ENCODE measurements at places on chromosomes 16 and 17. TPM values are rescaled to one million over a fixed set of nuclear protein-coding genes. Genes with fewer than 3 reads are reported as not detected.
A peak's percentile ranks its signal among the peaks of the same experiment; 100 is the strongest.

GRCh38 chr17:72336026-72336803 is 215.4 kb downstream of the SOX9 start:
- DNase-seq: no peak

GRCh38 chr17:19317359-19318095 is 45.0 kb downstream of the B9D1 start:
- peak; percentile 91 for DNase-seq

NOXO1 gene
- total RNA-seq: 5.1 TPM

GRCh38 chr16:52498328-52499059 is 48.4 kb downstream of the TOX3 start:
- no peak for DNase-seq

DNA sequence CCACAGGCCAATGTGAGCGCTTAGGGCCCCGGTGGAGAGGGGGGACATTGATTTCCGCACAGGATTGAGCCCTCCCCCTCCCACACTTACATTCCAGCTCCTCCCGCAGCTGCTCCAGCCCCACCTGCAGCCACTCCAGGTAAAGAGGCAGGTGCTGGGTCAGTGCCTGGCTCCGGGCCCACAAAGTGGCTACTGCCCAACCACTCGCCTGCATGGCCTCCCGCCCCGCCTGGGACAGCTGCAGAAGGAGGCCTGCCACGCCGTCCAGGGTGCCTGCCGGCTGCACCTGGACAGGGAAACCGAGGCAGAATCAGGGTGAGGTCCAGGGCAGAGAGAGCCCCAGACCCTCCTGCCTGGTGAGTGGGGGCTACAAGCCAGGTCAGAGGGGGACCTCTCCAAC is 46.3 kb downstream of the RMI2 start:
- peak; percentile 18 for DNase-seq

TBX2 gene
- total RNA-seq: 17.9 TPM

TAC4 gene
- not detected for total RNA-seq

COASY gene
- 33.9 TPM for total RNA-seq

GRCh38 chr17:48587276-48588073 is 2.6 kb downstream of the HOXB3 start:
- no peak for DNase-seq

ACLY gene
- total RNA-seq: 157 TPM

DNA sequence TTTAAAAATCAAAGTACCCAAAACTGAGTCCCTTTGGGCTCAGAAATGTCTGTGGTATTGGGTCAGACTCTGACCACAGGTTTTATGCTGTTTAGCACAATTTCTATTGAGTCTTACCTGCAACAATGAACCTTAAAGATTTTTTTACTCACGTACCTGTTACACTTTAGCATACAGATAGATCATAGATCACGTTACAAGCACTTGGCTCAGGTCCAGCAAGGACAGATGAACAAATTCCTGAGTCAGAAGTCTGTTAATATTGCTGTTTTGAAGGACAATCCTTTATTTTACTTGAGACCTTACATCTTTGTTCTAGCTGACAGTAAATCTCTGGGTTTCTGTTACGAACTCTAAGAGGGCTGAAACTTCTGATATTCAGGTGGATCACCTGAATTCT is 12.8 kb downstream of the SLC7A6OS start:
- DNase-seq: peak; percentile 23

GRCh38 chr16:11410376-11411058 is 65.3 kb downstream of the RMI2 start:
- DNase-seq: no peak

- no peak for DNase-seq
Observed at GRCh38 chr17:43456029-43456428, 27.7 kb upstream of the DHX8 start.

DNA sequence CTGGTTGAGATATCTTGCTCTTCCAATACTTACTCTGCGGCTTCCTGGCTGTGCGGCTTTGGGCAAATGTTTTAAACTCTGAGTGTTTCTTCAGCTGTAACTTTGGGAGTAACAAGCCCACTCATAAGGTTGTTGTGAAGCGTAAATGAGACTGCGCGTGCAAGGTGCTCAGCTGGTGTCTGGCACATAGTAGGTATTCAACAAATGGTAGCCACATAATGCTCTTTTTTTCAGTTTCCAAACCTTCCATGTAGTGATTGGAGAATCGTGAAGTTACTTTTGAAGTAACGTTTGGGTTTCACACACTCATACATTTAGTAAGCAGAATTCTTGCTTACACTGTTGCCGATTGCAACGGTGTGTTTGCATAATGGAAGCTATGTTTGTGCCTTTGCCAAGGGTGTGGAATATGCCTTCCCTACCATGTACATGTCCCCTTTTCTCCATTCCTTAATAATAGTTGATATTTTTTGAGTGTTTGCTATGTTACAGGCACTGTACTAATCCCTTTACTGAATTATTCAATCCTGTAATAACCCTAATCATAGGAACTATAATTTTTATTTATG is 829 bp downstream of the DHRS7B start:
- DNase-seq: no peak

TBC1D3C gene
- not detected for total RNA-seq

DNA sequence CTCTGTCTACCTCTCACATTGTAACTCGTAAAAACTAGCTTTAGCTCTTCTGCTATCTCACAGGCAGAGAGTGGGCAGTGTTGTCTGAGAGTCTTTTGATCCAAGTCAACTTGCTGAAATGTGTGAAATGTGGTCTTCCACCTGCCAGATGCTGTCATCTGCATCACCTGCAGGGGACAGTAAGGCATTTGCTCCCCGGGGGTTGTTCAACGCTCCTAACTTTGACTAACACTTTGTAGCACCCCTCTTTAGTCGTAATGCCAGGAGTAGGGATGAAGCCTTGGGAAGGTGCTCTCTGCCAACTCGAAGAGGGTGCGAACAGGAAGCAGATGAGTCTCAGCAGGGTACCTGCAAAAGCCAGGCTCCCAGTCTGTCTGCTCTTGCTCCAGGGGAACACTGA is 36.1 kb downstream of the SNX11 start:
- DNase-seq: no peak

GRCh38 chr16:6068063-6068462 is 970.5 kb upstream of the EEF2KMT start:
- DNase-seq: no peak

UTS2R gene
- total RNA-seq: not detected

CDH3 gene
- 77.6 TPM for total RNA-seq

FBXO39 gene
- not detected for total RNA-seq

DNA sequence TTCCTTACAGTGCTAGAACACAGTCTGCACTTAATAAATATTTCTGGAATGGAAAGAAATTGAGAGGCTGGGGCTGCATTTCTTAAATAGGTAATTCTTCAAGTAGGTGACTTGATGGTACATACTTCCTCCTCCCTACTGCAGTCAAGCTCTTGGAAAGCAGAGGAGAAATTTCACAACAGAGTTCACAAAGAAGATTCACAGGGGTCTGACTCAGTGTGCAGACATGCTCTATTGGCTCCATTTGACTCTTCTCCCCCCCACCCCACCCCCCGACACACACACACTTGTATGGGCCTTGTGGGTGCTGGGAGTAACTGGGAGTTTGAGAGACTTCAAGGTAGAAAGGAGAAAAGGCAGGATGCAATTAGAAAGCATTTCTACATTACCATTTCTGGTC is 6.2 kb upstream of the MYOCD start:
- no peak for DNase-seq

CCDC200 gene
- not detected for total RNA-seq

KCNH6 gene
- total RNA-seq: 0.33 TPM

GAS7 gene
- 25.9 TPM for total RNA-seq

OTOA gene
- 0.07 TPM for total RNA-seq

STH gene
- not detected for total RNA-seq

RGS11 gene
- 0.04 TPM for total RNA-seq

GP1BA gene
- not detected for total RNA-seq

GRCh38 chr17:57357830-57358430 is 101.6 kb downstream of the MSI2 start:
- DNase-seq: no peak

DNA sequence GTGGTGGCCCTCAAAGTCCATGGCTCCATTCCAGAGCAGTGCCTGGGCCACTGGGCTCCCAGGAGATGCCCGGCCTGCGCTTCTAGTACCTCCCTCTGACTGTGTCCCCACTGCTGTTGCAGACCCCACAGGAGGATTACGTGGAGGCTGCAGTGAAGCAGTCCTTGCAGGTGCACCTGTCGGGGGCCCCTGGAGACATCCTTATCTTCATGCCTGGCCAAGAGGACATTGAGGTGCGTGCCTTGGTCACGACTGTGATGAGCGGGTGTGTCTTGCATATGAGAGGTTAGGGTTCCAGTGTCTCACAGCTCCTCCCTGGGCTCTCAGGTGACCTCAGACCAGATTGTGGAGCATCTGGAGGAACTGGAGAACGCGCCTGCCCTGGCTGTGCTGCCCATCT is 11.3 kb downstream of the DHX38 start:
- no peak for DNase-seq

ZP2 gene
- total RNA-seq: 0.20 TPM

NPIPB6 gene
- total RNA-seq: 2.2 TPM

MYLK3 gene
- 2.0 TPM for total RNA-seq

PSMC3IP gene
- total RNA-seq: 1.5 TPM

DNA sequence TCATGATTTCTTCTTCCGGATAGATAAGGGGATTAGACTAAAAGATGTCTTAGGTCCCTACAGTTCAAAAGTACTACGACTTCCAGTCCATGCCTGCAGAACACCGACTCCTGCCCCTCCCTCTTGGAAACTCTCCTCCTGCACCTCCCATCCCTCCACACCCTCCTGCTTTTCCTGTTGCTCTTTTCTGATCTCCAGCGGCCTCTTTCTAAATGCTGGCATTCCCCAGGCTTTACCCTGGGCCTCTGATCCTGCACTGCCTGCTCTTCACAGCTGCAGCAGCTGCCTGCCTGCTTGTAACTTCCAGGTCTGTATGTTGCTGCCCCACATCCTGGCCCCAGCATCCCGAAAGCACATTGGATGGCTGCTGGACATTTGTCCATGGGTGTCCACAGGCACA is 154.2 kb downstream of the KCNJ12 start:
- no peak for DNase-seq

DNA sequence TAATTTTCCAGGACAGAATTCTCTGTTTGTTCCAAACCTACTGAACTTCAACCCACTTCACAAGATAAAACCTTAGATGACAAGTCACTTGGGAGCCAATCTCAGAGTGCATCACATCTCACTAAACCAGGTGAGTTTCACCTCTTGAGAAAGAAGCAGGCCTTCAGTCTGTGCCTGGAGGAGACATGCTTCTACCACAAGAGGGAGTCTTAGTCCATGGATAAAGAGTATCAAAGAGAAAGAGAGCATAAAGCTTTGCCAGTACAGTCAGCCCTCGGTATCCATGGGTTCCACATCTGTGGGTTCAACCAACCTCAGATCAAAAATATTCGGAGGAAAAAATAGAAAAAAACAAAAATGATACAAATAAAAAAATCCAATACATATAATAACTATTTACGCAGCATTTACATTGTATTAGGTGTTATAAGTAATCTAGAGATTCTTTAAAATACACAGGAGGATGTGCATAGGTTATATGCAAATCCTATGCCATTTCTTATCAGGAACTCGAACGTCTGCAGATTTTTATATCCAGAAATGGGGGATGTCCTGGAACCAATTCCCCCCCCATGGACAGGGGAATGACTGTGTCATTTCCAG is 37.7 kb downstream of the DUSP14 start:
- peak; percentile 72 for DNase-seq

GRCh38 chr17:2058586-2059546 is 4.0 kb downstream of the HIC1 start:
- peak; percentile 63 for DNase-seq

DNA sequence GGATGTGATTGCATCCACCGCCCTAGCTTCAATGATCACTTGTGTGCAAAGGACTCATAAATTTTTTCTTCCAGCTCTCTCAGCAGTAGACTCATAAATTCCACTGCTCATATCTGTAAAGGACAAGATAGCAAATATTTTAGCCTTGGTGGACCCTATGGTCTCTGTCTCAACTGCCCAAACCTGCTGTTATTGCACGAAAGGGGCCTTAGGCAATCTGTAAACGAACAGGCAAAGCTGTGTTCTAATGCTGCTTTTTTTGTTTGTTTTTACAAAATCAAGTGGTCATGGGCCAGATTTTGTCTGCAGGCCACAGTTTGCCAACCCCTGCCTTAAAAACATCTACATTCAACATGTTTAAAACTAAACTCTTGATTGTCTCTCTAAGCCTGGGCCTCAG is 34.1 kb downstream of the FAM20A start:
- DNase-seq: peak; percentile 14

GRCh38 chr17:5922476-5922875 is 147.7 kb upstream of the WSCD1 start:
- no peak for DNase-seq

DNA sequence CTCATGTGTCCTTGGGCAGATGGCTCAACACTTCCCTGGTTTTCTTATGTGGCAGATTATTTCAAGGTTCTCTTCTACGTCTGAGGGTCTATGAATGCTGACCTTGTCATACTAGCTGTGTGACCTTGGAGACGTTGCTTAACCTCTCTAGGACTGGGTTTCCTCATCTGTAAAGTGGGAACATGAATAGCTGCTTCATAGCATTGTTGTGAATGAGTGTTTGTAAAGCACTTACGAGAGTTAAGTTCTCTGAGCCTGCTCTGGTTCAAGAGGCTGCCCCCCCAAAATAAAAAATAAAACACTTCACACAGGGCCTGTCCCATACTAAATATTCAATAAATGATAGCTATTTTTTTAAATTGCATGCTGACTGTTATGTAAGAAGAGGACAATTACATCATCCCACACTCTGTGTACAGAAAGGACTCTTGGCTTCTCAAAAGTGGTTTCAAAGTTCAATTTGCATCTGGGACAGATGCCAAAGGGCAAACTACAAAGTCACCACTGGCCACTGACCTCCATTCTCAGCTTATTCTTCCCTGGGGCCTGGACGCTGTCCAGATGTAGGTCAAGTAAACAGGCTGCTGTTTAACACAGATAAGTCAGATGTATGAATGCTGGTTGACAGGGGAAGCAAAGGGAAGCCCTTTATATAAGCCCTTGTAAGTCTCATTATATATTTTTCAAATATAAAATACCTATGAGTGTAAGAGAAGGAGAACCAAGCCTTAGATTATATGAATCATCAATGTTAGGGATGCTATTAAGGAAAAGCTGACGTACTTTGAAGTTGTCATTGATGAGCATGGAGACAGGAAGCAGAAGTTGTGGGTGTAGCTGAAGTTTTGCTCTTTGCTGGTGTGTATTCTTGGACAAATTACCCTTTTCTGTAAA is 15.4 kb upstream of the NDEL1 start:
- peak; percentile 72 for DNase-seq

DNA sequence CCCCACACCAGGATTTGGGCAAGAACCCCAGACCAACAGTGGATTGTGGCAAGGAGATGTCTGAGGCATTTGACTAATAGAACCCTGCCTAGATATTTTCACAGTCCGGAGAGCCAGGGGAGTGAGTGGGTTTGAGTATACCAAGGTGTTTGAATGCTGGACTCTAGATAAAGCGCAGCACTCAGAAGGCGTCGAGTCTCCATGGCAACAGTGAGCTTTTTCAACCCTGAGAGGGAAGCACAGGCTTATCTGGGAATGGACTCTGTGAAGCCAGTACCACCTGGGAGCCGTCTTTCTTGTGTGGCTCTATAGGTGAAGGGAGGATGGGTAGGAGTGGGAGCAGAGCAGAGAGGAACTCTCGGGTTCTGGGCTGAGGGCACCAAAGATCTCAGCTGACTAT is 147.0 kb downstream of the SHISA6 start:
- peak; percentile 51 for DNase-seq

Measured in hepatocyte (in vitro differentiated cells).